KBM-7 (cell line): ENCODE measurements at places on chromosomes 6 and 20.

DNA sequence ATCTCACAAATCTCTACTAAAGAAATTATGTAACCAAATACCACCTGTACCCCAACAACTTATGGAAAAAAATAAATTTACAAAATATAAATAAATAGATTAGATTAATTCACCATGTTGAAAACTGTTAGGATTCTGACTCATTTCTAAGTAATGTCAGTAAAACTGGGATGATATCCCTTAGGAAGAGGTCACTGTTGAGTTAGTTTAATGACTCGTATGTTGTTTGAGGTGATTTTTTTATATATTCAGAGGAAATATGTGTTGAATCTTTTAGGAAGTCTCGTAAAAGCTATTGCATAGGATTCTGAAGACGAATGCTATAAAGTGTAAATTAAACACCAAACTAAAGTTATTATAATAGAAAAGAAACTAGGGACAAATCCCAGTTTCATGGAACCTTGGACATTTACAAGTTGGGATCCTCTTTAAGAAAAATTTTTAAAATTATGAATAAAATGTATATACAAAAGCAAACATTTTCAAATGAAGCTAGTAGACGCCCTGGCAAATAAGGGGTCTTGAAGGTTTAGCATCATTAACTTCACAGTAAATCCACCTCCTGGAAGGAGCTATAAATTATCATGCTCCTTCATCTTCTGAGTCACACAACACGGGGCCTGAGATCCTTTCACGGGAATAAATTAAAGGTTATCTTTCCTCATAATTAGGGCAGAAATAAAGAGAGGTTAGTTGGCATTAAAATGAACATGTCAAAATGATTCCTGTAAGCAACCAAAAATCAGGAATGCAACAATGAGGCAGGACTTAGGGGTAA is 37.0 kb upstream of the POU3F2 start:
- no peak for DNase-seq

- DNase-seq: no peak
Measured at GRCh38 chr6:157194643-157195042, 128.7 kb downstream of the TMEM242 start.

GRCh38 chr20:54172856-54173652 is 732 bp downstream of the CYP24A1 start:
- no peak for DNase-seq

GRCh38 chr20:36336954-36337704 is 31.0 kb downstream of the DLGAP4 start:
- DNase-seq: no peak

DNA sequence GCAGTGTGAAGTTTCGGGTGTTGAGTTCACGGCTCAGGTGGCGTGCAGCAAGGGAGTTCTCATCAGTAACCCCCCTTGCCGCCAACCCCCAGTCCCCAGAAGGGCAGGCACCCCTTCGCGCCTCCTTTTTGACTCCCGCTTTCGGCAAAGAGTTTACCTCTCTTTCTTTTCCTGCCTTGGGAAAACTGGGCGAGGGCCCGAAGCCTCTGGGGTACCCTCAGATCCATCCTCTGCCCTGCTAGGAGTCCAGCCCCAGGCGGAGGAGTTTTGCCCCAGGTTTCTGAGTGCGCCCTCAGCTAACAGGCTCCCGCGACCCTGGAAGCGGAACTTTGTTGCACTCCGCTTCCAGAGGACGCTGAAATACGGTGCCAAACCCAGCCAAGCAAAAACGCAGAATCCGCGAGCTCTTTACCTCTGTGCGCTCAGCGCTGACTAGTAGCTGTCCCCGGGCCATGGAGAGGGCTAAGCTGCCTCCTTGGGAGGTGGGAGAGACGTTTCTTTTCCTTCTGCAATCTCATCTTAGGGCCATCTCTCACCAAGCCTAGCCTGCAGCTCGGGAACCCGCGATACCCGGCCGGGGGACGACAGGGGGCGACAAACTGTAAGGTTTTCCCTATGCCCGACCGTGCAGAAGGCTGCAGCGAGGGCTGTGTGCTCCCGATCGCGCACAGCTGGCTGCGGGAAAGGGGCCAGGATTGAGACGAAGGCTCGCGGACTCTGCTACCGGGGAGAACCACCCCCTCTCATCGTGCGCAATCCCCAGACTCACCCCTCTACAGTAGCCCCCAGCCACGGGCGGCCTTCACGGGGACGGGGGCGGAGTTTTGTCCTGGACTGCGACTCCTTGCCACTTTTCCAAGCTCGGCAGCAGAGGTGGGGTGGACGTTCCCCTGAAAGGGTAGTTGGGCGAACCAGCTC is 2.7 kb upstream of the PAX1 start:
- peak; percentile 67 for DNase-seq

DNA sequence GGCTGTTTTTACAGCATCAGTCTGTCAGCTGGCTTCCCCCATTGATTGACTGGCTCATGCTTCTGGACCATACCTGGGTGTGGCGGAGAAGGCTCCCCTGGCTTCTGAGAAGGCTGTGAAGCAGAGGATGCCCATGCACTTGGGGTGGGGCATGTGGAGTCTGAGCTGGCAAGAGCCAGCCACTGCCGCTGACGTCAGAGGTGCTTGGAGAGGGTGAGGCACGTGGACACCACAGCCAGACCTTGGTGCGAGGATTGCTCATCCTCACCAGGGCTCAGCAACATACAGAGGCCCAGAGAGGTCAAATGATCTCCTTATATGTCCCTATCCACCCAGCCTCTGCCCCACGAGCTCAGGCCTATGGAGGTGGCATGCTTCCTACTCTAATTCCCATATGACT is 211.2 kb upstream of the PMEPA1 start:
- DNase-seq: no peak

- no peak for DNase-seq
Measured at GRCh38 chr6:134405386-134406087, 87.6 kb upstream of the SGK1 start.

DNA sequence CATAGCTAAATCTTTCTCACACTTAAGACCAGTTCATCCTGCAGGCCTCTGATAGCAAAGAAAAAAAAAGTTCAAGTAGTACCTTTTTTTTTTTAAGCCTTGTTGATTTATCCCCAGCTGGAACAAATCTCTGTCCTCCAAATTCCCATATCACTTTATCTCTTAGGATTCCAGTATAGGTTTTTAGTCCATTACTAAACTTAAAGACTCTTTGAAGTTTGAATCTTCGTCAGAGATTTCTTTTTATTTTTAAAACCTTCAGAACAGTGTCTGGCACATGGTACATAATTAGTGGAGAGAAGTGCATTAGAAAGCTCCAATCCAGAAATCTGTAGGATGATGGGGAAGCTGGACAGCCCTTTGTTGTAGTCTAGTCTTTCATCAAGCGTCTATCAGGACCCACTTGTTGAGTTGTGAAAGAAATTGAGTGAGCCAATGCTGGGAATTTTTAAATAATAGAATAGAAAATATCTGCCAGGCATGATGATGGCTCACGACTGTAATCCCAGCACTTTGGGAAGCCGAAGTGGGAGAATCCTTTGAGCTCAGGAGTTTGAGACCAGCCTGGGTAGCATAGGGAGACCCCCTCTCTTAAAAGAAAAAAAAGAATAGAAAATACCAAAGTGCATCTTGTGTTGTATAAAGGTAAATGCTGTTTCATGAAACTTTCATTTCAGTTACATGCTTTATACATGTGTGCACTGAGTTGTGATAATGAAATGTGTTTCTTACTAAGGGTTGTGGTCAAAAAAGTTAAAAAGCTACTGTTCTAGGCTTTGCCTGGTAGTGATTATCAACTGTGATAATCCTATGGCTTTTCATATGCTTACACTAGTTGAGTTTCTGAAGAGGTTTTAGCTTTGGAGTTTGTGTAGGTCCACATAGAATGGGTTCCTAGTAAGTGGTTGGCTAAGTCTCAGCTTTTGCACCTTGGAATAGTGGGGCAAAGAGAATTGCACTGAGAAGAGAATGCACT is 3.2 kb downstream of the NFYA start:
- no peak for DNase-seq

DNA sequence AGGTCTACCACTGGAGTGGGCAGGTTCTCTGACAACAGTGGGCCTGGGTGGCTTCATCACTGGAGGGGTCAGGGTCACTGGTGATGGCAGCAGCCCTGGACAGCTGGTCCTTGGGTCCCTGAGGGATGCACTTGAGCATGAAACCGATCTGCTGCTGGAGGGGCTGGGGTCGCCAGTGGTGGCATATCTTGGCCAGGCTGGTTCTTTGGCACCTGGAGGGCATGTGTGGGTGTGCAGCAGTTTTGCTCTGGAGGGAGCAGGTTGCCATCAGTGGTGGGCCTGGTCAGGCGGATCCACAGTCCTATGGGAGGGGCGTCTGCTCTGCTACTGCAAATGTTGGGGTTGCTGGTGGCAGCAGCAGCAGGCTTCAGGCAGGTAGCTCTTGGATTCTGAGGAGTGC is 117.0 kb downstream of the AIG1 start:
- no peak for DNase-seq

- no peak for DNase-seq
Measured at GRCh38 chr6:49555951-49556350, 5.5 kb downstream of the C6orf141 start.

DNA sequence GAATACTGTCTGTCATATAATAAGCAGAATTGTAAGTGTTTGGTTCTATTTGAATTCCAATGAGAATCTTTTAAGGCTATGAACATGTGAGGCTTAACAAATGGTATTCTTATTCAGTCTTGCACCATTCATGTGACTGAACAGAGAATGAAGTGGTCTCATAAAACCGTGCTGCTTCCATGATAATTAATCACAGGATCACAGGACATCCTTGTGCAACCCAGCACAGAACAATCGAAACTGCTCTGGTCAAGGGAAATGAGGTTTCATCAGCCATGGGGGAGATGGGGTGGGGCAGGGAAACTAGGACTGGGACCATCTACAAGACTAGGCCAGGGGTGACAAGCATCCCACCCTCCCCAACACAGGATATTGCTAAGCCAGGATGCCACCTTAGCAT is 6.0 kb downstream of the PPIL6 start:
- no peak for DNase-seq

- DNase-seq: no peak
Measured at GRCh38 chr6:37679539-37680476, 17.9 kb downstream of the MDGA1 start.

DNA sequence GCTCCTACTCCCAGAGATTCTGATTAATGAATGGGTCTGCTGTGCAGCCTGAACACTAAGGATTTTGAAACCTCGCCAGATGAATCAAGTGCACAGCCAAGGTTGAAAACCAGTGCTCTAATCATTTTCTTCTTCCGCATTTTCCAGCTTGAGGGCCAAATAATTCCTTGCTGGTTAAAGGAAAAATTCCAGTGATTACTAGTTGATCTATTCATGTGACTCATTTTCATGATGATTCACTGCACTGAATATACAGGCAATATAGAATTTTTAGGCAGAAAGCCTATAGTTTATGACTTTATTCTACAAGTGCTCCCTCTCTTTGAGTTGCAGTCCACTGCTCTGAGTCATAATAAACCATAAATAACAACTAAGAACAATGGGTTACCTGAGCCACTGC is 80.6 kb upstream of the PROKR2 start:
- DNase-seq: no peak

DNA sequence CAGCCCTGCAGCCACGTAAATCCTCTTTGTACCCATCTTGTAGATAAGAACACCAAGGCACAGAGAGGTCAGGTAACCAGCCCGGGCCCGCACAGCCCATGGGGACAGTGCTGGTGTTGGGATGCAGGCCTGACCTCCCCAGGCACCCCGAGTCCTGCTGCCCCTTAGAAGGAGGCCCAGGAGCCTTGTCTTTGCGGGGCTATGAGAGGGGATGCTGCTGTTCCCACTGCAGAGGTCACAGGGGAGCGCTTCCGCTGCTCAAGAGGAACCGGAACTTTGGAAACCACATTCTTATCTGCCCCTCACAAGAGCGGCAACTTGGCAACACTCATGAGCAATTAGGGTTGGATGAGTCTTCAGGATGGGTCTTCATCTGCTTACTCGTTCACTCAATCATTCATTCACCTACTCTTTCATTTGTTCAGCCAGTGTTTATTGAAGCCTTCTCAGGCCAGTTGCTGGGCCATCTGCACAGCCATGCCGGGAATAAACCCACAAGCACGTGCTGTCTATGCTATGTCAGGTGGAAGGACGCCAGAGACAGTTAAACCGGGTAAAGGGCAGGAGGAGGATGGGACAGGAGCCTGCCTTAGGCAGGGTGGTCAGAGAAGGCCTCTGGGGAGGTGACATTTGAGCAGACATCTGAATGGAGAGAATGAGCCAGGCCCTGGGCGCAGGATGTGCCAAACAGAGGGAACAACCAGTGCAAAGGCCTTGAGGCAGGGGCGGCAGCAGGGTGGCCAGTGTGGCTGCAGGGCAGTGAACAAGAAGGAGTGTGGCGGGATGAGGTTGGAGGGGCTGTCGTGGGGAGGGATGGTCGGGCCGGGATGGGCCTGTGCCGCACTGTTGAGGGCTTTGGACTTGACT is 60.8 kb downstream of the RBM38 start:
- DNase-seq: peak; percentile 96

DNA sequence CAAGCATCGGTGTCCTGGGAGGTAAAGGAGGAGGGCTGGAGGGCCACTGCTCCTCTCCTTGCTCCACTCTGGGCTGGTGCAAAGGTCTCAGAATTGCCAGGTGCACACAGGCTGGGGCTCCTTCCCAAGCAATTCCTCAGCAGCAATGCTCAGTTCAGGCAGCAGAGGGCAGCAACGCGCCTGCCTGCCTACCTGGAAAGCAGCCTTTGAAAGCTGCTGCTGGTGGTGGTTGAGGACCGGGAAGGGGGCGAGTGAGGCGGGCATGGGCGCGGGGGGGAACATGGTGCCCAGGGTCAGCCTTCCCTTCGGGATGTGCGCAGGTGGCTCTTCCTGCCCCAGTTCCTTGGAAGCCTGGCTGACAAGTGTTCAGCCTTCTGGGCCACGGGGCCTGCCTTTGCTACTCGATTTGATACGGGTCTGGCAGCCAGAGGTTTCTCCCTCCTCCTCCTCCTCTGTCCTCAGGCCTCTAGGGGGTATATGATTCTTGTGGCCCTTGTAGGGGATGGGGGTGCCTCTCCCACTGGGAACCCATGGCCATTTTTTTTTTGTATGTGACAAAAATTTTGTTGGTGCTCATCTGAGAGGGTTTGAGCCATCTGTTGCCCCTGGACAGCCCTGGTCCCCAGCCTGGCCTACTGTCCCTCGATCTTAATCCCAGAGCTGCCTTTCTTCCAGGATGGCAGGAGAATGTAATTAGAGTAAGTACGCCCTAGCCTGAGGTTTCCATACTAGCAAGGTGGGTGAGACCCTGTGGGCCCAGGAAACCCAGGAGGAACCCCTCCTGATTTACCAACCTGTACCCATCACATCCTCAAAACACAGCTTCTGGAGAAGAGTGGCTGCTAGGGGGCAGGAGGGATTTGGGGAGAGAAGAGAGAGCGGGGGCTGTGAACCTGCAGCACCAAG is 20.1 kb downstream of the MRPS18A start:
- peak; percentile 90 for DNase-seq
